ENCODE measurements at places on chromosomes 12 and 14.
A peak's percentile ranks its signal among the peaks of the same experiment; 100 is the strongest.

GRCh38 chr12:112759786-112760185, 31.8 kb upstream of the RPH3A start:
- DNase-seq, result no peak

GRCh38 chr14:69615121-69615495, 3.7 kb downstream of the SUSD6 start:
- DNase-seq, result no peak

- DNase-seq, result no peak
Observed at GRCh38 chr14:103137689-103138300, 14.5 kb downstream of the TNFAIP2 start.

GRCh38 chr14:74649167-74649566, 37.1 kb upstream of the LTBP2 start:
- DNase-seq, result no peak

DNA sequence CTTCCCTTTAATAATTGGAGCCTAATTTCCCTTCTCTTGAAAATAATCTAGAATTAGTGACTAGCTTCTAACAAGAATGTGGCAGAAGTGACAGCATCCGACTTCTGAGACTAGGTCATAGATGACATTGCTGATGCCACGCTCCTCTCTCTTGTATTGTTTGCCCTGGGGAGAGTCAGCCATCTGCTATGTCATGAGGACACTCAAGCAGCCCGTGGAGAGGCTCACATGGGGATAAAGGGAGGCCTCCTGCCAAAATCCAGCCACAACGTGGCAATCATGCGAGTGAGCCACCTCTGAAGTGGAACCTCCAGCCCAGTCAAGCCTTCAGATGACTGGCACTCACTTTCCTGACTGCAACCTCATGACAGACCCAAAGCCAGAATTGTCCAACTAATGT, 54.2 kb upstream of the LRRK2 start:
- DNase-seq, result no peak

DNA sequence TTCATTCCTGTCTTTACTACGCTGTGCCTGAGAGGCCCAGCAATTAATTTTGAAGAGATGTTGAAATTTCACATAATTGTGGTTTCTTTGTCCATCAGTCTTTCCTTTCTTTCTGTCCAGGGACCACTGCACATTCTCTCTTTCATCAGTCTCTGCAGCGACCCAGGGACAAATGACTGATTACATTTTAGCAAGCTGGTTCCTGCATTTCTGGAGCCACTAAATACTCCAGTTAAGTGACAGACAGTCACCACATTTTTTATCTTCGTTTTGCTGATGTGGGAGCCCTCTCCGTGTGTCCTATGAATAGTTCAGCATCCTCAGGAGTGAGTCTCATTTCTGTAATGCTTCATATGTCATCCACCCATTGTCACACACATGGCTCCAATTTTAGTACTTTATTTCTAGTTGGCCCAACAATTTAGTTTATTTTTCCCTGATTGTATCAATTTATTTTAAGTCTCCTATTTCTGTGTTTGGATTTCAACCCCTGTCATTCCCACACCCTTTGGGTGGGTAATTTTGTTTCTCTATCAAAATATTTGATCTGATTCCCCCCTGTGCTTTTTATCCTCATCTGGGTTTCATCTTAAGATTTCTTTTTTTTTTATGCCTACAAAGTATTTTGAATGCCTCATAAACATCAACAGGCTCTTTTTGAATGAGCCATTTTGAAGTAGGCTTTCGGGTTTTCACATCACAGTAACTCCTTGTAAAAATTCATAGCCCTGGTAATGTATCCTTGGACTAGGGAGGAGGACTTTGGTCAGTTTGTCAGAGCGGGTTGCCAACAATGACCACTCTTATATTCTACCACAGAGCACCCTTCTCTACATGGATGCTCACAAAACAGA, 1196.5 kb downstream of the GALC start:
- DNase-seq, result no peak

DNA sequence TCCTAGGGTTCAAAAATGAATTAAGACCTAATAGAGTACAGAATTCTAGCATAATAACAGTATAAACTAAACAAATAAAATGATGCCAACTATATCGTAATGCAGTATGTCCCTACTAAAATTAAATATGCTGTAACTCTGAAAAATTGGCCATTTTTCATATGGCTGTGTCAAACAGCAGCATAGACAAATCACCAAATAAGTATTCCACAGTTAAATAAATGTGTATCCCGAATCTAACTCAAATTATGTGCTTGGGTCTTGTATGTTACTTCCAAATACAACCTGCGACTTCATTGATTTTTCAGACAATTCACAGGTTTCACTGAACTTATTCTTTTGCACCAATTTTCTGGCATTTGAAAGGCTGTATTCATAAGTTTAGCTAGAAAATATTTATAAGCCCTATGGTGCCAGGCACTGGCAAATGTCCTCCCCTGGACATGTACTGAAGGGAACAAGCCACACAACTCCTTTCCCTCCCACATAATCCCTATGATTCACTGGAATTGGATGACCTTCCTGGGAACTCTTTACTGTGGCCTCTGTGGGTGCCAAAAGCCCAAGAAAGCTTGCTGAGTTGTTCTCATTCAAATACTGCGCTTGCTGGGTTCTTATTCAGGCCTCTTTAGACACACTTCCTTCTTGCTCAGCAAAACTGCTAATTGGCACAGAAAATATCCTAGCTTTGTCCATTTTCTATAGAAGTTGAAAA, 108.8 kb downstream of the KITLG start:
- no peak for DNase-seq

- no peak for DNase-seq
Observed at GRCh38 chr14:64191756-64192155, 102.4 kb downstream of the ESR2 start.

- no peak for DNase-seq
Observed at GRCh38 chr12:65894088-65894487, 69.8 kb downstream of the HMGA2 start.

DNA sequence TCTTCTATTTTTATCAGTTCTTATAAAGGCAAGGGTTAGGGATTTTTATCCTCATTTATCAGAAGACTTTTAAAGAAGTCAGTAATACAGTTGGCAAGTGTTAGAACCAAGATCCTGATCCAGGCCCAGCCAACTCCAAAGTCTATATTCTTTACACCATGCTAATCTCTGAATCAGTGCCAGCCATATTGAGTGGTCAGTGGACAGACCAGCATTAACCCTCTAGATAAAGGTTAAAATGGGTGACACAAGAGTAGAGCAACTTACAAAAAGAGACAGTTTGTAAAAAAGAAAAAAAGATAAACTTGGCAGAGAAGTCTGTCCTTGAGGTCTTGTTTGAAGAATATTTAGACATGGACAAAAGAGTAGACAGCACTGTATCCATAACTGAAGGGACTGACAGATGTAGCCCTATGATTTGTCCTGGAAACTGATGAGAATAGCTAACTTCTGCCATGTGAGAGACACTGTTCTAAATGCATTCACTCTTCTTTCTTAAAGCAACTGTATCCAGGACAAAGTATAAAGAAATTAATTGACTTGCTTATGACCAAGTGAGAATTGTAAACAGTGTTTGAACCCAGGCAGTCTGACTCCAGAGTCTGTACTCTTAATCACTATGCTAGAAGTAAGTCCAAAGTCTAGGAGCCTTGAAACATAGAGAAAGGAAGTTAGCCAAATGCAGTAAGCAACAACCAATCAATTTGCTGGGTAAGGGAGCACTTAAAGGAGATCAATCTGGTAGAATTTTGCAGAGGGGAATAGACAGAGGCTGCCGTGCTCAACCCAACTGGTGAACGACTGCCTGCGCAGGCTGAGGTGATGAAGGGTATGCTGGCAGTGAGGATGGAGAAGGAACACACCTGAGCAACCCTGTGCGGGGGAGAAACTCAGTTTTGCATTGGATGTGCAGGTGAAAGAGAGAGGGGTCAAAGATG, 103.7 kb downstream of the TTC6 start:
- no peak for DNase-seq

- no peak for DNase-seq
Observed at GRCh38 chr14:50794068-50794645, 36.8 kb downstream of the NIN start.

GRCh38 chr12:75823475-75823874, 208.1 kb downstream of the PHLDA1 start:
- no peak for DNase-seq

DNA sequence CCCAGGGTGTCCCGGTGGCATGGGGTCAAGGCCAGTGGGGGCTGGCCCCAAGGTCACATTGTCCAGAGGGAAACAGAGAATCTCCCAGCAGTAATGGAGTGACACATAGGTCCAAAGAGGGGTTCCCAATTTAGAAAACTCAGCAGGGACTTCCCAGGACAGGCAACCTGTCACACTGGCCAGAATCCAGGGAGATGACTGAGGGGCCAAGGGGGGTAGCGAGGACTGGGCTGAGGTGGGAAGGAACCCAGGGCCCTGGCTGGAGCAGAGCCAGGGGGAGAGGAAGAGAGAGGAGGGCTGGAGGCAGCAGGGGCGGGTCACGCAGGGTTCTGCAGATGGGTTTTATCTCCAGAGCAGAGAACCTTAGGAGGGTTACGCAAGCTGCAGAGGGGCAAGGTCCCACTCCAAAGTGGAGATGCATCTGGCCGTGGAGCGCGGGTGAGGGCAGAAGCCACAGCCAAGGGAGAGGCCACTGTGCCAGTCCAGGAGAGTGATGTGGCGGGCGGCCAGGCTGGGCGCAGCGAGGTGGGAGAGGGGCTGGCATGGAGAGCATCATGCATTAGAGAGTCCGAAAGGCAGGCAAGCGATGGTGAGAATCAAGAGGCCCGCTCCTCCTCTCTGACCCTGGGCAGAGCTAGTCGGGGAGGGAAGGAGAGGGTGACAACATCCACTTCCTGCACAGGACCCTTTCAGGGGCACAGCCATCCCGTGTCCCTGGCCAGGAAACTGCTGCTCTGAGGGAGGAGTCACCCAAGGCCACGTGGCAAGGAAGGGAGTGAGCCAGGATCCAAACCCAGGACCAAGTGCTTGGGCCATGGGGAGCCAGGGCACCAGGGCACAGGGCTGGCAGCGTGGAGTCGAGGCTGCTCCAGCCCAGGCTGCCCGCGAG, 29.0 kb downstream of the NCOR2 start:
- no peak for DNase-seq

DNA sequence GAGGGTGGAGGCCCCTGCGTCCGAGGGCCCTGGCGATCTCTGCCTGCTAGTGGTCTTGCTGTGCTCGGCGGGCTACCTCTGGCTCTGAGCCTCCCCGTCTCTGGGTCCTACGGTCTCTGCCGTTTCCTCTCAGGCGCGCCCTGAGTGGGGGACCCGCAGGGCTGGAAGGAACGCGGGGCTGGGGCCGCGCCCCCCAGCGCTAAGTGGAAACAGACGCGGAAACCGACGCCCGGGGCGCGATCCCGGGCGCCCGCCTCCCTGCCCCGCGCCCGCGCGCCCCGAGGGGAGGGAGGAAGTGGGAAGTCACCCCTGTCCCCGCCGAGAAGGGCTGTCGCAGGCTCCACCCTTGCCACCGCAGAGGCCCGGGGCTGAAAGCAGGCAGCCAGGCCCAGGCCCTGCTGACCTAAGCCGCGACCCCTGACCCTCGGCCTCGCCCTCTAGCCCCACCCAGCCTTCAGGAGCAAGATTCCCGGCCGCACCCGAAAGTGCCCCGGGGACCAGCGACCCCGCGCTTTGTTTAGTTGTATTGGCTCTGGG, 831 bp downstream of the CRIP1 start:
- peak; percentile 58 for DNase-seq

DNA sequence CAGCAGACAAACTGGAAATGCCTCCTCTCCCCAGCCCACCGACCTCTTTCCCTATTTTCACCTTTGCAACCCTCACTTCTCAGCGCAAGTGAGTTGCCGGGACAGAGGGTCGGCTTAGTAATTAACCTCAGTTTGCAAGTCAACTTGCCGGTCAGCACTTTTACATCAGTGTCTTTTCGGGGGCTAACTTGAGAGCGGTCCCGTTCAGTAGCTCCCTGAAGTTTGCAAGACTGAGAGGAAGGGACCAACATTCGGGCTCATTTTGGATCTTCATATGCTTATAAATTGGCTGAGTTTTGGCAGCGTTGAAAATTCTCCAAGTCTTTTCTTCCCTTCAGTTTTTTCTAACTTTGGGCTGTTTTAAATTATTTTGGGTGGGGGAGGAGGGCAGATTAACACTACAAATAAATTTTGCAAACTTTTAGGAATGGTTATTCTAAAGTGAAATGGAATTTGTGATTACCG, 846 bp downstream of the BRMS1L start:
- DNase-seq, result no peak

DNA sequence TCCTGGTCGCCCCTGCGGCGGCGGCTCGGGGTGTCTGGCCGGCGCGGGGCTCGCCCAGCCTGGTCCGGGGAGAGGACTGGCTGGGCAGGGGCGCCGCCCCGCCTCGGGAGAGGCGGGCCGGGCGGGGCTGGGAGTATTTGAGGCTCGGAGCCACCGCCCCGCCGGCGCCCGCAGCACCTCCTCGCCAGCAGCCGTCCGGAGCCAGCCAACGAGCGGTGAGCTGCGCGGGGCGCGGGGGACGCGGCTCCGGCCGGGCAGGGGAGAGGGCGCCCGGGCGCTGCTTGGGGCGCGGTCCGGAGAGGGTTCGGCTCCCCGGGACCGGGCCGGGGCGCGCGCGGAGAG, at the start of gene LGALS3:
Gene LGALS3 (plus strand): TSS at position 167 of the 342 bp plus-strand sequence. CDS start 8,122 bp downstream, outside the sequence.
- DNase-seq, result peak; percentile 33

GRCh38 chr12:81874166-81874565, 115.0 kb upstream of the PPFIA2 start:
- no peak for DNase-seq

- DNase-seq, result no peak
Observed at GRCh38 chr12:47156167-47156736, 76.5 kb upstream of the AMIGO2 start.

- DNase-seq, result no peak
Observed at GRCh38 chr12:132115500-132115899, 28.6 kb downstream of the DDX51 start.

DNA sequence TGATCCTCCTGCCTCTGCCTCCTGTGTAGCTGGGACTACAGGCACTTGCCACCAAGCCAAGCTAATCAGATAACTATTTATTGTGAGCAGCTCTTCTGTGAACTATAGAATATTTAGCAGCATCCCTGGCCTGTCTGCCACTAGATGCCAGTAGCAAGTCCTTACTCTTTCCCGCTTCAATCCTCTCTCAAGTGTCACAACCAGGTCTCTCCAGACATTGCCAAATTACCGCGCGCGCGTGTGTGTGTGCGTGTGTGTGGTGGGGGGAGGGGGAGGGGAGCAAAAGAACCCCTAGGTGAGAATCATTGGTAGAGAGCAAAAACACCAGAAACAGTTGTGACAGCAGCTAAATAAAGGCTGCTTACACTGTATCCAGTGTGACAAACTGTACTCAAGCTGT, 49.9 kb downstream of the PPP2R5E start:
- DNase-seq, result no peak

- no peak for DNase-seq
Observed at GRCh38 chr12:108711489-108712164, 19.7 kb downstream of the CORO1C start.

GRCh38 chr12:68854078-68854468, 46.1 kb downstream of the MDM2 start:
- no peak for DNase-seq

DNA sequence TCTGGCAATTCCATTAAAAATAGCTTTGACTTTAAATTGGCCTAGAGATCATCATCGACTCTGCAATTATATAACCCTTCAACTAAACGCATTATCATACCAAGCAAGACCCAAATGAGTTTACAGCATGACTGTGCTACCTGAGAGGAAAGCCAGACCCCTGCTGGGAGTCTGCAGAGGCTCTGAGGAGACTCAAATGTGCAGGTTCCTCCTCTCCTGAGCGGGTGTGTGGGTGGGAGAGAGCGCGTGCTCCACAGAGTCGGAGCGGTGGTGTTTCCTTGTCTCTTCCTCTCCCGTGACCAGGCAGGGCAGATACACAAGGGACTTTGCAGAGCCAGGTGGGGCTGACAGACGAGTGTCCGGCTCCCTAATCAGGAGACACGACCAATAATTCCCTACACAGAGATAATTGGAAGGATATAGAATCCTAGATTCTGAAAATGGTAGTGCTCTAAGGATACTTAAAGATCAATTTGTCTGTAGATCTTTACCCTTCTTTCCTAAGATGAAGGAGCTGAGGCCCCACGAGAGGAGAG, 74.1 kb downstream of the SLC8A3 start:
- DNase-seq, result no peak

Data from activated CD8-positive, alpha-beta memory T cell treated with anti-CD3 and anti-CD28 coated beads, Interleukin-2, amount 50 U/mL, for 4 hours (primary cell).